Sigmoid colon (tissue), 7 donors: ENCODE measurements at places on chromosomes 1 and 21. TPM values are rescaled to one million over a fixed set of nuclear protein-coding genes. Genes with fewer than 3 reads are reported as not detected.

PDE9A gene
- 71.6 TPM for total RNA-seq

TLR5 gene
- total RNA-seq: 3.6 TPM

KIAA1614 gene
- total RNA-seq: 14.8 TPM

GPX7 gene
- 49.3 TPM for total RNA-seq

OSCP1 gene
- total RNA-seq: 10.2 TPM

AKR7A3 gene
- 1.3 TPM for total RNA-seq

DNA sequence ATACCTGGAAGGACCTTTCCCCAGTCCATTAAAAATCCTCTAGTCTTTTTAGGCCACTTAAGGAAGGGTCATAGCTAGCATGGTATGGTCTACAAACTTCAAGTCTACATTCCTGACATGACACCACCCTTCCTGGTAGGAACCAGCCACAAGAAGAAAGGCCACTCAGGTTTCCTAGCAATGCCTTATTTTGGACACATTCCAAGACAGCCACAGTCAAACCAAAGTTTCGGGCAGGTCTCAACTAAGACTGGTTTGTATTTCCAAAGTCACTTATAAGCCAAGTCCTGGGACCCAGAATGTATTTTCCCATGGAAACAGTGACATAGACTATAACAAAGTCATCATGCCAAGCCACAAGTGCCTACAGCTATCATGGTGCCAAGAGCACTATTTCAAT, 50.6 kb upstream of the SLC44A3 start:
- DNase-seq: no peak

DNA sequence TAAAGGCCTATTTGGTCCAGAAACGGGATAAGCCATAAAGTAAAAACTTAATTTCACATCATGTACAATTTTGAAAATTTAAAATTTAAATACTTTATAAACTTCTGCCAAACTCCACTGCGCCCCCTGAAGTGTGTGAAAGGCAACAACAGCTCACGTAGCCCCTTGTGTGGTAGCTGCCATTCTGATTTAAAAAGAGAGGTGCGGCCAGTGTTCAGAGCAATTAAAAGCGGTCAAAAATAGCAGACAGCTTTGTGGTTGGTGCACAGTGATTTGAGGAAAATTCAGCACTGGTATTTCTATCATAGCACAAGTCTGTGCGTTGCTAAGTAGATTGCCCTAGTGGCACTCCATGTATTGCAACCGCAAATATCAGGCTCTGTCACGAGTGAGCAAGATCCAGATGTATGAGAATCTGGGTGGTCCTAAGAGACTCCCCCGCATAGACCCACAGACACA, 122.5 kb downstream of the ATG4C start:
- DNase-seq: no peak

KIF2C gene
- total RNA-seq: 1.9 TPM

DNA sequence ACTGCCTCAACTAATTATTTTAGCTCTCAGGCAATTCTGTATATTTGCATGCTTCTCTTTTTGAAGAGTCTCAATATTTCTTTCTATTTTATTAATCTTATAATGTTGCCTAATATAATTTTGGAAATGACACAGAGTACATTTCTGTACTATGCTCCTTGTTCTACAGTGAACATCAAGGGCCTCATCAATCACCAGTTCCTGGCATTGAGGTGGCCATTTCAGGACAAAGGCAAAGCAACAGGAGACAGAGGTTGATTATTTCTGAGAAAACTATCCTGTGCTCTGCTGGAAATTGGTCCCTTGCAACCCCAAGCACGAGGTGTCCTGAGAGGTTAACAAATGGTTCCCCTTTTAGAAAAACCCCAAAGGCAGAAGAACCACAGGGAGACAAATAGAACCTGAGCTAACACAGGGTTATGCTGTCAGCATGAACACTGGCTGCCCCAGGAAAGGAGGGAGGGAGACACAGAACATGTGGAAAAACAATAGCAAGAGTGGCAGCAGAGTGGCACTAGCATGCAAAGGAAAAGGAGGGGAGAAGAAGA, 63.9 kb upstream of the VAV3 start:
- DNase-seq: no peak

ECE1 gene
- 62.9 TPM for total RNA-seq

DNA sequence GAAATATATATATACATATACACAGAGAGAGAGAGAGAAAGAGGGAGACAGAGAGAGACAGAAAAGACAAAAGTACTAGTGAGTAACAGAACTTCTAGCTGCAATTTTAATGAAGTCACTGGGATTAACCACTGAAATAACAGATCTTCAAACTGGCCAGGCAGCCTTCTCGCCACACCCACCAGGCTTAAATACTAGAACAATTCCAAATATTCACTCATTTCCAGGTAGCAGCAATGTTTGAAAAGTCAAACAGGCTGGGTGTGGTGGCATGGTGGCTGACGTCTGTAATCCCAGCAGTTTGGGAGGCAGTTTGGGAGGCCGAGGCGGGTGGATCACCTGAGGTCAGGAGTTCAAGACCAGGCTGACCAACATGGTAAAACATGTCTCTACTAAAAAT, 5.2 kb downstream of the PRDX1 start:
- no peak for DNase-seq

INAVA gene
- total RNA-seq: 0.33 TPM

GRCh38 chr1:108327534-108328466, 83.9 kb upstream of the NBPF4 start:
- DNase-seq: no peak

KCNK2 gene
- total RNA-seq: 3.3 TPM

MATN1 gene
- total RNA-seq: 0.54 TPM

AIRE gene
- total RNA-seq: not detected

DNA sequence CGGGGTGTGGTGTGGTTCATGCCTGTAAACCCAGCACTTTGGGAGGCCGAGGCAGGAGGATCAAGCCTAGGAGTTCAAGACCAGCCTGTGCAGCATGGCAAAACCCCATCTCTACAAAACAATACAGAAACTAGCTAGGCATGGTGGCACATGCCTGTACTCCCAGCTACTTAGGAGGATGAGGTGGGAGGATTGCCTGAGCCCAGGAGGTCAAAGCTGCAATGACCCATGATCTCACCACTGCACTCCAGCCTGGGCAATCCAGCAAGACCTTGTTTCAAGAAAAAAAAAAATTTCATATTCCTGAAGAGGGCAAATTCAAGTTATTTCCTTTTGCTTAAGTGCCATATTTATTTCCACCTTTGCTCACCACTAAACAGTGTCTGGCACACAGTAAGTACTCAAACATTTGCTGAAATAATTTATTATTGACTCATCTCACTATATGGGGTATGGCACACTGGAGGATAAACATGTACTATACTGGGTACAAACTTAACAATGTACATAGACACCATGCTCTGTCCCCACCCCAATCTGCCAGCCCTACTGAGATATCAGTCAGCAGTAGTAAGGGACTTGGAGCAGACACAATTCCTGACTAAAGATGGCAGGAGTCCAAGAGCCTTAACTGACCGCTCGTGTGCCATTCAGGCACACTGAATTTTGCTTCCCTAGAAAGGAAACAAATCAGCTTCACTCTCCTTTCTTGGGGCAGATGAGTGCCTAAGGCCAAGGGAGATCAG, 15.5 kb downstream of the MEAF6 start:
- no peak for DNase-seq
